Breast epithelium (tissue), 4 donors: ENCODE measurements at places on chromosomes 16 and 17. TPM values are rescaled to one million over a fixed set of nuclear protein-coding genes. Genes with fewer than 3 reads are reported as not detected.

- H3K27me3 ChIP-seq, result no peaks in the 10 kb centered on the region
- DNase-seq, result no peak
- H3K4me3 ChIP-seq, result no peak overlapping the region
- H3K4me1 ChIP-seq, result no peaks in the 10 kb centered on the region
- H3K27ac ChIP-seq, result no peak overlapping the region
- no peaks in the 10 kb centered on the region for H3K36me3 ChIP-seq
Measured at GRCh38 chr17:59388069-59388556, 56.7 kb downstream of the YPEL2 start.

GRCh38 chr16:48608871-48609651 lies 919 bp downstream of the N4BP1 start:
- no peak for DNase-seq
- H3K27me3 ChIP-seq, result no peaks in the 10 kb centered on the region
- H3K36me3 ChIP-seq, result no peaks in the 10 kb centered on the region
- H3K27ac ChIP-seq, result peak overlapping the region; percentile 98
- H3K4me1 ChIP-seq, result peaks cover 10% of the 10 kb centered on the region

- H3K27ac ChIP-seq, result no peak overlapping the region
- DNase-seq, result no peak
- no peaks in the 10 kb centered on the region for H3K36me3 ChIP-seq
Measured at GRCh38 chr16:65418435-65418834, 296.6 kb upstream of the CDH11 start.

DNA sequence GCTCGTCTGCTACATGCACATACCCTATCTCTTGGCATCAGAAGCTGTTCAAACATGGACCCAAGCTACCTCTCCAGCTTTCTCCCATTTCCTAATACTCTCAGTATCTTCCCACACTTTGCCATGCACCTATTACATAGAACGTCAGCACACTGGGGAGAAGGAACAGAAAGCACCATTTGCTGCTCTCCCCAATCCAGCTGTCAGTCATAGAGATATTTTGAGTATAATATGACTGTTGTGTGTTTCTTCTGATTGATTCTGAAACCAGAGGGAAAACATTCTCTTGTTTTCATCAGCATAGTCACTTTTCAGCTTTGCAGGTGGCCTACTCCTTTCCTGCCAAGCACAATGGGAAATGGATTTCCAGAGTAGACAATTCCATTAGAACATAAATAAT lies 107.1 kb downstream of the ADAMTS18 start:
- no peak for DNase-seq
- no peaks in the 10 kb centered on the region for H3K36me3 ChIP-seq
- no peak overlapping the region for H3K4me3 ChIP-seq

- peak within 1 kb of the TSS; percentile 98 for H3K27ac ChIP-seq
- H3K4me3 ChIP-seq, result peak within 1 kb of the TSS; percentile 79
- H3K27me3 ChIP-seq, result no peaks in the 10 kb centered on the region
- peak; percentile 87 for DNase-seq
- H3K36me3 ChIP-seq, result no peaks in the 10 kb centered on the region
- H3K4me1 ChIP-seq, result peaks cover 3% of the 10 kb centered on the region
Measured at GRCh38 chr16:30893744-30894539, at the start of gene BCL7C. BCL7C (minus strand) TSS chr16:30894077; CDS start chr16:30893944, 133 bp downstream.

DNA sequence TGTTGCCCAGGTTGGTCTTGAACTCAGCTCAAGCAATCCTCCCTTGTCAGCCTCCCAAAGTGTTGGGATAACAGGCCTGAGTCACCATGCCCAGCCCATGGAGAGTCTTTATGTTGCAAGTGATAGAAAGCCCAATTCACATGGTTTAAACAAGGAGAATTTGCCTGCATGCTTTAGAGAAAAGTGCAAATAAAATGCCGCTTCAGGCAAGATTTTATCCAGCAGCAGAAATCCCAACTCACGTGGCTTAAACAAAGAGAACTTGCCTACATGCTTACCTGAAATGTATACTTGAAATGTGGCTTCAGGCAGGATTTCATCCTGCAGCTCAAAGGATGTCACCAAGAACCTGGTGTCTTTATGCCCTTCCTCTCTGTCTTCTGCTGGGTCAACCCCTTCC lies 28.8 kb upstream of the XYLT2 start:
- no peaks in the 10 kb centered on the region for H3K4me1 ChIP-seq
- no peaks in the 10 kb centered on the region for H3K36me3 ChIP-seq
- no peaks in the 10 kb centered on the region for H3K27me3 ChIP-seq
- no peak for DNase-seq

GRCh38 chr17:77475016-77475976 lies 334.5 kb downstream of the SEC14L1 start:
- H3K4me3 ChIP-seq, result no peak overlapping the region
- no peaks in the 10 kb centered on the region for H3K36me3 ChIP-seq
- no peaks in the 10 kb centered on the region for H3K27me3 ChIP-seq

DNA sequence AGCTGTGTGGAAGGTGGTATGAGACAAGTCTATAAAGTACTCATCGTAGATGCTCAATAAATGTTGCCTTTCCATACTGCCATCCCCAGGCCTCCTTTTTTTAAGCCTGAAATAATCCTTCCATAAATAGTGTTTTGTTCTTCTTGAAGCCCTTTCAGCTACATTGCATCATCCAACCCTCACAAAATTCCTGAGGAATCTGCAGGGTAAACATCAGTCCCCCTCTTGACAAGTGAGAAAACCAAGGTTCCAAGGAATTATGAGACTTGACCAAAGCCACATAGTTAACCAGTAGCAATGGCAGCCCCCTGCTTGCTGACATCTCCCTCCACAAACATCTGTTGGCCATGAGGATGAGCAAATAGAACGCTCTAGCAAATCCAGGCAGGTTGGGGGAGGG lies 89.7 kb upstream of the CCL1 start:
- no peaks in the 10 kb centered on the region for H3K36me3 ChIP-seq
- no peak overlapping the region for H3K27ac ChIP-seq
- no peaks in the 10 kb centered on the region for H3K4me1 ChIP-seq
- no peak for DNase-seq
- H3K27me3 ChIP-seq, result no peaks in the 10 kb centered on the region

- no peaks in the 10 kb centered on the region for H3K27me3 ChIP-seq
- no peak overlapping the region for H3K27ac ChIP-seq
- no peaks in the 10 kb centered on the region for H3K4me1 ChIP-seq
- H3K4me3 ChIP-seq, result no peak overlapping the region
Measured at GRCh38 chr16:12753203-12754023, 50.3 kb downstream of the CPPED1 start.

DNA sequence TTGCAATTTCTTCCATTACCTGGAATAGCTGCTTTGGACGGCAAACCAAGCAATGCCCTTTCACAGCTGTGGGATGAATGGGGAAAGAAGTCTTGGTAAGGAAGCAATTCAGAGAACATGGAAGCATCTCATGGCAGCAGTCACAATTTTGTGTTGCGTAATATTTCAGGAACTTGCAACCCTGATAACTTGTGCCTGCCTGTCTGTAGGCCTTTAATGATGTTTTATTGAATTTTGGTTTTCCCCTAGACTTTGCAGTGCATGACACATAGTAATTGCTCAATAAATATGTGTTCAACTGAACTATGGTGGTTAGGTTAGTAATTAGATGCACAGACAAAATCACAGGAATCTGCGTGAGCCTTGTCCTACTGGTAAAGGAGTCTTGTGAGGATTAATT lies 439.5 kb downstream of the WWOX start:
- H3K27me3 ChIP-seq, result no peaks in the 10 kb centered on the region
- H3K4me3 ChIP-seq, result no peak overlapping the region
- DNase-seq, result no peak
- no peaks in the 10 kb centered on the region for H3K4me1 ChIP-seq
- no peaks in the 10 kb centered on the region for H3K36me3 ChIP-seq

DNA sequence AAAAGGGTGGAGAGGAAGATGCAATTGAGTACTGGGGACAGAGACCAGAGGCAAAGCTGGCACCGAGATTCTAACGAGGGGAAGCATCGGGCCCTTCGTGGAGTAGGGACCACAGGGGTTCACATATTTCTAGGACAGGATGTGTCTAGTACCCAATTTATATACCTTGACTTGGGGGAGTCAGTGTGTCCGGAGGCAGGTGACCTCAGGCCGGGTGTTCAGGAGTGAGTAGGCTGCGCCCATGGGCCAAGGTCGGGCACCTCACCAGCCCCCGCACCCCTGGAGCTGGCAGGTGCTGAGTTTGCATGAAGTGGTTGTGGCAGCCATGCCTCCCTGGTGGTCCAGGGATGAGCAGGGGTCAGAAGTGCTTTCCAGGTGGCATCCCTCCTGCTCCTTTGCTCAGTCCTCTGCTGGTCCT lies 8.6 kb upstream of the NXPH3 start:
- no peak for DNase-seq
- no peaks in the 10 kb centered on the region for H3K36me3 ChIP-seq
- H3K4me3 ChIP-seq, result no peak overlapping the region

GRCh38 chr17:58991718-58992331 lies 114.9 kb downstream of the TRIM37 start:
- H3K4me1 ChIP-seq, result no peaks in the 10 kb centered on the region
- H3K36me3 ChIP-seq, result no peaks in the 10 kb centered on the region
- no peaks in the 10 kb centered on the region for H3K27me3 ChIP-seq
- no peak overlapping the region for H3K27ac ChIP-seq

- no peak overlapping the region for H3K4me3 ChIP-seq
- H3K27me3 ChIP-seq, result no peaks in the 10 kb centered on the region
- no peak for DNase-seq
- H3K36me3 ChIP-seq, result no peaks in the 10 kb centered on the region
Measured at GRCh38 chr17:18963126-18964017, 11.4 kb downstream of the SLC5A10 start.

- H3K4me3 ChIP-seq, result no peak overlapping the region
- H3K36me3 ChIP-seq, result no peaks in the 10 kb centered on the region
- DNase-seq, result no peak
- no peaks in the 10 kb centered on the region for H3K4me1 ChIP-seq
- H3K27me3 ChIP-seq, result no peaks in the 10 kb centered on the region
Measured at GRCh38 chr17:49580981-49581647, 5.4 kb downstream of the NXPH3 start.

- H3K27me3 ChIP-seq, result peaks cover 5% of the 10 kb centered on the region
- no peaks in the 10 kb centered on the region for H3K36me3 ChIP-seq
- DNase-seq, result no peak
- no peak overlapping the region for H3K27ac ChIP-seq
- H3K4me3 ChIP-seq, result no peak overlapping the region
Measured at GRCh38 chr16:51450376-51450775, 299.3 kb upstream of the SALL1 start.

DNA sequence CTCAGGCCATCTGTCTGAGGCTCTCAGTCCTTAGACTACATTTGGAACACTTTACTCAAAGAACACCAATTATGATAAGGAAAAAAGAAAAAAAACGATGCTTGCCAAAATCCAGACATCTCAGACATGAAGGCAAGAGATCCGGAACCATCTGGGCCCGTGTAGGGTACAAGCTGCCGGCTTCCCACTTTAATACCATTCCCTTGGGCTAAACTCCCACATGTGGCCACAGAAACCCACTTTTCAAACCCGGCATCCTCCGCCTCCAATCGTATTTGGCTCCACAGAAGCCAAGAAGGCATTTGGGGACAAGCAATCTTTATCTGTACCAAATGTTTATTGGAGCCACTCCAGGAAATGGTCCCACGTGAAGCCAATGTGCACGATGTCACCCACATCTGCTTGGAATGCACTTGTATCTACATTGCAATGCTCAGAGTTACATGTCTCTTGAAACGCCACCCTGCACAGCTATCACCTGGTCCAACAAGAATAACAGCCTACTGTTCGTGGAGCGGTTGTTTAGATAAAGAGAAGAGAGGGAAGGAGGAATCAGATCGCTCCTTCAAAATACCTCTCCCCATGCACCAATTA lies 33.5 kb downstream of the XYLT1 start:
- no peak for DNase-seq
- H3K4me3 ChIP-seq, result no peak overlapping the region
- no peak overlapping the region for H3K27ac ChIP-seq
- H3K4me1 ChIP-seq, result no peaks in the 10 kb centered on the region

DNA sequence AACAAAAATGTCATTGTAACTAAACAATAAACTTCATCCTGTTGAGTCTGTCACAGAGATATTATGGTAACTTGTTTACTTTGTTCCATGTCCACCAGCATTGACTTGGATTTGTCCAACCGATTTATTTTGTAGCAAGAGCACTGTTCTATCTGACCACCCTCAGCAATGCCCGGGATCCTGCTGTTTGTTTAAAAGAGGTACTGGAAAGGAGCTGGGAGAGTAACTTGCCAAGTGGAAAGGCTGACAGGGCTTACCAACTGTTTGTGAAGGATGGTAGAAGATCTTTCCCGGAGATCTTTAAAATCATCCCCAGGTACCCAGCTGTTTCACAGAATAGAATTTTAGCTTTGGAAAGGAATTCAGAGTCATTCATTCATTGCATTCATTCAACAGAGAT lies 59.1 kb upstream of the BCAR1 start:
- no peaks in the 10 kb centered on the region for H3K36me3 ChIP-seq

GRCh38 chr16:27401768-27402568 lies at the start of gene IL21R:
IL21R (plus strand) TSS chr16:27402174; CDS start chr16:27430072, 27,898 bp downstream.
- DNase-seq, result peak; percentile 24
- no peak within 1 kb of the TSS for H3K27ac ChIP-seq
- H3K4me1 ChIP-seq, result no peaks in the 10 kb centered on the region
- no peaks in the 10 kb centered on the region for H3K36me3 ChIP-seq

DNA sequence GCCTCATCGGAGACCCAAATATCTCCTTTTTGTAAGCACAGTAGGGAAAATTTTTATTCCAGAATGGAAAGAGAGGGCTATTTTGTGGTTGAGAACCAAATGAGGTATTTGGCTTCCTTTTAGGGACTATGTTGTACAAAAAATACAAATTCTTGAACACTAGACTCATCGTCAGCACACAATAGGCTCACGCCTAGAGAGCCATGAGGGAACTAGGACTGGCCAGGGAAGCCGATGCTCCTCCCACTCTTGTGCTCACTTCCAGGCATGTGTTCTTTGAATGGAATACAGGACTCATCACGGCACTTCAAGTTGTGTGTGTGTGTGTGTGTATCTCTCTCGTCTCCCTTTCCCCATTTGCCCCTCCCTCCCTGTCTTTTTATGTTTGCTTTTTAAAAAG lies 17.8 kb upstream of the BLMH start:
- no peak overlapping the region for H3K4me3 ChIP-seq
- H3K27ac ChIP-seq, result no peak overlapping the region
- no peaks in the 10 kb centered on the region for H3K27me3 ChIP-seq
- no peaks in the 10 kb centered on the region for H3K4me1 ChIP-seq
- no peak for DNase-seq

QPRT gene
- 13.3 TPM for total RNA-seq

CACNG5 gene
- total RNA-seq, result not detected

ALDH3A1 gene
- 2.0 TPM for total RNA-seq

NPIPB6 gene
- not detected for total RNA-seq

NT5C gene
- total RNA-seq, result 79.6 TPM

SYT17 gene
- 1.9 TPM for total RNA-seq

CCL11 gene
- not detected for total RNA-seq

CCL4L2 gene
- 6.1 TPM for total RNA-seq

KRTAP4-1 gene
- not detected for total RNA-seq

CDRT15L2 gene
- total RNA-seq, result not detected

RAMP2 gene
- 245 TPM for total RNA-seq
